Pericardium fibroblast (primary cell): ENCODE measurements at places on chromosomes 11 and 22. TPM values are rescaled to one million over a fixed set of nuclear protein-coding genes. Genes with fewer than 3 reads are reported as not detected.

The MIAT gene
- 0.12 and 0.17 TPM in 2 replicates for total RNA-seq

The DDI1 gene
- not detected in 2 replicates for total RNA-seq

The PIWIL4 gene
- total RNA-seq = 0.82 and 1.4 TPM in 2 replicates

The GLB1L3 gene
- total RNA-seq = not detected in 2 replicates
